AML-193 (cell line): ENCODE measurements at places on chromosomes 5 and 9.

DNA sequence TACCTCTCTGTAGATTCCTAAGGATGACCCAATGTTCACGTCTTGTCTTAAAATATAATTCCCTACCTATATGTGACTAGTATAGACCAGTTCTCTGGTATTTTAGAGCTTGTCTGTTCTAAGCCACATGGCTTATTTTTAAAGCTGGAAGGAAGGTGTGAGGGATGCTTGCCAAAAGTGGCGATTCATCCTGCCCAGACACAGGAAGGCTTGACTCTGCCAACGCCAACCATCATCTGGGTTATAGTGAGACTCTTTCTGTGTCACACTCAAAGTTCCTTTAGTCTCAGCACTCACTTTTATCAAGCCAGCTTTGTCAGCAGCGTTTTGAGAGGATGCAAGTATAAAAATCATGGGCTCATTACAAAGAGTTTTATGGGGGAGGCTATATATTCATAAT is 500.0 kb downstream of the PTPRD start:
- no peak for DNase-seq

DNA sequence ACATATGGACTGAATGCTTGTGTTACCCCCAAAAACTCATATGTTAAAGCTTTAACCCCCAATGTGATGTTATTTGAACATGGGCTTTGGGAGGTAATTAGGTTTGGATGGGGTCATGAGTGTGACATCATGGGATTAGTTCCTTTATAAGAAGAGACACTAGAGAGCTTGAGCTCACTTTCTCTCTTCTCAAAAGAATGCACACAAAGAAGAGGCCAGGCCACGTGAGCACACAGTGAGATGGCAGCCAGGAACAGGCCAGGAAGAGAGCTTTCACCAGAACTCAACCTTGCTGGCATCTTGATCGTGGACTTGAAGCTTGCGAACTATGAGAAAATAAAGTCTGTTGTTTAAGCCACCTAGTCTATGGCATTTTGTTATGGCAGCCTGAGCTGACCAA is 360.6 kb downstream of the NR2F1-AS1 start:
- no peak for DNase-seq

DNA sequence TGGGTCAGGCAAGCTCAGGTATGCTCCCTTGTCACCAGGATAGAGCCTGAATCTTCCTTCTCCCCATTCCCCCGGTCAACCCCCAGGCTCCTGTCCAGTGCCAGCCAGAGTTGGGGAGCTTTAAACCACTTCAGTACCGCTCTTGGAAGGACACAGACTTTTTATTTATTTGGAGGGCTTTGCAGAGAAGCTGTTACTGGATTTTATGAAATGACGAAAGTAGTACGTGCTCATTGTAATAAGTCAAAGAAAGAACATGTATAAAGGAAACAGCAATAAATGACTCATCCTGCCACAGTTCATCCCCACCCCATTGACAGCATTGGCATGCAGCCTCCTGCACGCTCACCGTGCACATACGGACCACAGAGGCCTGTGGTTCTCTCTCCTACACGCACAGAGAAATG is 230.3 kb downstream of the AUH start:
- peak; percentile 44 for DNase-seq

DNA sequence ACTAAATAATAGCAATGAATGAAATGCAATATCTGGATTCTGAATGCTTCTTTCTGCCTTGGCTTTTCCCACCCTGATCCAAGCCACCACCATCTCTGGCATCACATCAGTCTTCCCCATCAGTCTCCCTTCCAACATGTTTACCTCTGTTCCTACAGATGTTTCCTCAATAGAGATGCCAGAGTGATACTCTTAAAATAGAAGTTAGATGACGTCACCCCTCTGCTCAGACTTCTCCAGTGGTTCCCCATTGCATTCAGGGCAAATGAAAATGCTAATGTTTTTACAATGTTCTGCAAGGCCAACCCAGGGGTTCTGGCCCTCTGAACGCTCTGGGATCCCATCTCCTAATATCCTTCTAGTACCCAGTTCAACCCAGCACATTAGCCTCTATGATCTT is 305.8 kb downstream of the TRIM32 start:
- DNase-seq: no peak

GRCh38 chr5:124519396-124519795 is 227.0 kb downstream of the ZNF608 start:
- no peak for DNase-seq

DNA sequence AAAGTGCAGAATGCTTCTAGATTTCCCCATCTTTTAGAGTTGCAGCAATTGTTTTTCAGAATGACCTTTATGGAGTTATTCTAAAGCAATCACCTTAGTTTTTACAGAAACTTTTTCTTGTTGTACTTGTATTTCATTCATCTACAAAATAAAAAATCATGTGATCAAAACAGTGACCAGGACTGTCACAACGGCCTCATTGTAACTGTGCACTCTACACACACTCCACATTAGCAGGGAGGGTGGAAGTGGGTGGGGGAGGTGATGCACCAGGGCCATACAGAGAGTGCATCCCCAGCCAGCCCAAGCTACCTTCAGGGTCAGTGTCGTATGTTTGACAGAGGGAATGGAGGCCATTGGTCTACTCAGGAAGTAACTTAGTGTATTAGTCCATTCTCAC is 26.9 kb downstream of the EGFLAM start:
- DNase-seq: no peak

GRCh38 chr5:134837530-134838181 is 8.1 kb upstream of the C5orf24 start:
- no peak for DNase-seq

DNA sequence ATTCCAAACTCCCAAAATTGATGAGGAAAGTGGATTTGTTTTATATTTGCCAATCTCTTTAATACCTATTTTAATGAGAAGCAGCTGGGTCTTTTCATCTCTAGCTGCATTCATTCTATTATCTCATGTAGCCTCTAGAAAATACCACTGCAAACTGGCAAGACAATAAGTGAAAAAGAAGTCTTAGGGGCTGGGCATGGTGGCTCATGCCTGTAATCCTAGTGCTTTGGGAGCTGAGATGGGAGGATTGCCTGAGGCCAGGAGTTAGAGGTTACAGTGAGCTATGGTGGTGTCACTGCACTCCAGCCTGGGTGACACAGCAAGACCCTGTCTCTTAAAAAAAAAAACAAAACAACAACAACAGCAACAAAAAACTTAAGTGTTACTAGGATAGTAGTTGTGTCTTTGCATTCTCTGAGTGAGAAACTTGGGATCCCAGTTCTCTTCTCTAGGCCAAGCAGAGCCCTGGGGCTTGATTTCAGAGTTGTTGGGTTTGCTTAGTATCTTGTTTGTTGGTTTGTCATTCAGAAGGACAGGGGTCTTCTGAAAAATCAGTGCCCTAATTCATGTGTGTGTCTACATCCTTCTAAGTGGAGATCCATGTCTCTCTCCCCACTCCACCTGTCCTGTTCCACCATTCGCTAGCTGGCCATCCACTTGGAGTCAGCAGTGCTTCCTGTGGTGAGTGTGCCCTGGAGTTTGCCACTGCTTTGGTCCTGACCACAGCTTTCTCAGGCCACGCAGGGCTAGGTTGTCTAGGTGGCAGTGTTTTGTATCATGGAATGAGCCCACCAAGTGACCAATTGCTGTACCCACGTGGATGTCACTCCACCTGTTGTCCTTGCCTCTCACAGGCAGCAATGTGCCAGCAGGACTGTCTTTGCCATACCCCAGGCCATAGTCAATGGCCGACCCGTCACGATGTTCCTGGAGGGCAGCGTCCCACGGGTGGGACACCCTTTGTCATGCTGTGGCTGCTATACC is 19.5 kb downstream of the MARCHF6 start:
- no peak for DNase-seq

DNA sequence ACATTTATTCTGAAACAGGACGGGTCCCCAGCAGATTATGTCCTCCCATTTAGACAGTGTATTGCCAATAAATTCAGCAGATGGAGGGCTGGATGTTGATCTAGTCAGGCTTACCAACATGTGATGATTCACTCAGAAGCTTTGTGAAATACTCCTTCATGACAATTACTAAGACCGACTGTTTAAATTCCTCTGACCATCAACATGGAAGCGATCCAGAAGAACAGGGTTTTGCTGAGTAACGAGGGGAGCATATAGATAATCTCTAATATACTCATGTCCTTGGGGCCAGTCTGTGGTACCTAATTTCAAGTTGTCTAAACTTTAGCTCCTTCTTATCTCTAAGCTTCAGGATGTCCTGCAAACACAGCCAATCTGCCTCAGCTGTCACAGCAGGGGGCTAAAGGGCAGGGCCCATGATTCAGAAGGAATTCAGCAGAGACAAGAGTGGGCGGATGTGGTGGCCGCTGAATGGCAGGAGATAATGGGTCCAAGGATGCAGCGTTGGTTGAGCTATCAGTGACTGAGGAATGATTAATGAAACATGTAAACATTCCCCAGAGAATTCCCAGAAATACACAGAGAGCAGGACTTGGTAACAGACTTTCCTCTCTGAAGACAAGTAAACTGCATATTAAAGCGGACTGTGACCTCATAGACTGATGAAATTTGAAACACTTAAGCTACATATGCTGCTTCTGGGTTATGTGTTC is 109.4 kb downstream of the ANKRD55 start:
- no peak for DNase-seq

DNA sequence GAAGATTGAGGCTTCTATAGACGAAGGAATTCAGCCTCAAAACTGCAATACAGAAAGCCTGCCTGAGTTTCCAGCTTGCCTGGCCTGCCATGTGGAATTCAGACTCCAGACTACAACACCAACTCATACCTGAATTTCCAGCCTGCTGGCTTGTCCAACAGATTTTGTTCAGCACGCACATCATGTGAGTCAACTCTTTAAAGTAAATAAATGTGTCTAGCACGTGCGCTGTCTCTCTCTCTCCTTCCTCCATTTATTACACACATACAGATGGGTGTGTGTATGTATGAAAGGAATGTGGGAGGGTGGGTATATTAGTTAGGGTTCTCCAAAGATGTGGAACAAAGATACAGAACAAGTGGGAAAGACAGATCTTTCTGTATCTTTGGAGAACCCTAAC is 82.4 kb upstream of the TAS2R1 start:
- no peak for DNase-seq

GRCh38 chr5:40165789-40166728 is 513.7 kb upstream of the PTGER4 start:
- DNase-seq: no peak

DNA sequence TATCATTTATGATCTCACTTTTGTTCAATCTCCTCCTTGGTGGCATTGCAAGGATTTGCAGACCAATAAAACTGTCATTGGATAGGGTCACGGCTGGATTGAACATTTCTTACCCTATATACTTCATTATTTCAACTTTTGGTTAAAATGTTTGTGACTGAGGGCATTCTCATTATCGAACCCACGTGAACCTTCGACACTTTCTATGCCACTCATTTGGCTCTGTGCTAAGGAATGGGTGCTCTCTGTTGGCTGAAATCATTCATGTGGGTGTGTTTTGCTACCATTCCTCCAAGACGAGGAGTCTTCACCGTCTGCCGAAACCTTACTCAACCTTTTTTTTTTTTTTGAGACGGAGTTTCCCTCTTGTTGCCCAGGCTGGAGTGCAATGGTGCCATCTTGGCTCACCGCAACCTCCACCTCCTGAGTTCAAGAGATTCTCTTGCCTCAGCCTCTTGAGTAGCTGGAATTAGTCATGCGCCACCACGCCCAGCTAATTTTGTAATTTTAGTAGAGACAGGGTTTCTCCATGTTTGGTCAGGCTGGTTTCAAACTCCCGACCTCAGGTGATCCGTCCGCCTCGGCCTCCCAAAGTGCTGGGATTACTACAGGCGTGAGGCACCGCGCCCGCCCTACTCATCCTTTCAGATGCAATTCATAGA is 62.5 kb downstream of the CSNK1A1 start:
- no peak for DNase-seq

DNA sequence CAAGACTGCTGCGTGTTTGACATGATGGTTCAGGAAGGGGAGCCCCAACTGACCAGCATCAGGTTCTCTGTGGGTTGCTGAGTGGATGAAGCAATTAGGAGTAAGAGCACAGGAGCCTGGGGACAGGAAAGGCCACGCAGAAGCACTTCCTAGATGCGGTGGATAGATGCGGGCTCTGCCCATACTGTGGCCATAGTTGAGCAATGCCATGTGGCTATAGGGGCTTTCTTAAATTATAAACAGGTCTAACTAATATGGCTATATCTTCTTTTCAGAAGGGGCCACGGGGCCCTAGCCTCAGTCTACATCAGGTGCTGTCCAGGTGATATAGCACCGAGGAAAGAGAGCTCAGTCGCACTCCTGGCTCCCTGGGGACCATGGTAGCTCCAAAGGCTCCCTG is 198.6 kb downstream of the GADD45G start:
- no peak for DNase-seq

DNA sequence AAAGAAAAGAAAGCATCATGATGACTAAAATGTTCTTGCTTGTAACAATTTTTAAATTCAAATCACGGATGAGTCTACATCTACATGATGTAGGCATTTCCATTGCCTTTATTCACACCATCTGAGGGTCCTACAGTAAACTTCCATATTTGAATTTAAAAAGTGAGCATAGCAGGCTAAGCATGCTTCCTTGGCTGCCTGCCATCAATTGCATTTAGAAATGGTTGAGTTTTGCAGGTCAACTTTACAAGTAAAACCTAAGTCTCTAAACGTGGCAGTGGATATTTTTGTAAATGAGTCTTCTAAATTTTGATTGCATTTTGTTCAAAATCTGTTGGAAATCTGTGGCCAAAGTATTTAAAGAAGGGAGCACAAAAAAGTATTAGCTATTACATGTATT is 136.5 kb upstream of the PTCH1 start:
- DNase-seq: no peak

GRCh38 chr9:124258607-124259157 is 933 bp downstream of the NEK6 start:
- DNase-seq: no peak

GRCh38 chr5:116944183-116944582 is 369.6 kb upstream of the SEMA6A start:
- no peak for DNase-seq

DNA sequence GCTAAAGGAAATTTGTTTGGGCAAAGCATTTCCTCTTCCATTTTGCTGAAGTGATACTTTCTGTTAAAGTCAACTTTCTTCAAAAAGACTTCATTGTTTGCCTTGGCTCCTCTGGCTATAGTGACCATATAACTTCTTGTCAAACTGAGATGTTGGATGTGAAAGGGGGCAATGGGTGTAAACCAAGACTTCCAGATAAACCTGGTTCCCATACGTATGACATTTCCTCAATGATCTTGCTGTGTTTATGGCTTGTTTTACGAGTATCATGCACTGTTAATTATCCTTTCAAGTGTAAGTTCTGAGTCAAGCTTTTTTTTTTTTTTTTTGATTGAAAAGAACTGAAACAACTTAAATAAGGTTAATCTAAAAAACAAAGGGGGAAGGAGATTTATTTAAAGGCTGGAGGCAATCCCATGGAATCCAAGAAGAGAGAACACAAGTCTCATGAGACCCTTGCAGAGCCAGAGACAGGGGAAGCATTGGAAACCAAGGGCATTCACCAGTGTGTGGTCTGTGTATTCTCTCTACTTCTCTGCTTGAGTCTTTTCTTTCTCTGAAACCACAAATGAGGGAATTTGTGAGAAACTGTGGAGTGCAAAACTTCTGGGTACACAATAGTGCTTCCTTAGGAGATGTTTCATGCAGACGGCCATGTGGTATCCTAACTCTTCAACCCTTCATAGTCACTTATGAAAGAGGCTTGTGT is 335.3 kb downstream of the RAB3C start:
- no peak for DNase-seq

- DNase-seq: no peak
These were observed 42.6 kb downstream of the MTMR12 start for GRCh38 chr5:32270178-32270577.
